ENCODE measurements at places on chromosomes 1 and 21.
A peak's percentile ranks its signal among the peaks of the same experiment; 100 is the strongest.

- peak; percentile 42 for DNase-seq
These were observed 558 bp downstream of the PFKL start for GRCh38 chr21:44300262-44300959.

DNA sequence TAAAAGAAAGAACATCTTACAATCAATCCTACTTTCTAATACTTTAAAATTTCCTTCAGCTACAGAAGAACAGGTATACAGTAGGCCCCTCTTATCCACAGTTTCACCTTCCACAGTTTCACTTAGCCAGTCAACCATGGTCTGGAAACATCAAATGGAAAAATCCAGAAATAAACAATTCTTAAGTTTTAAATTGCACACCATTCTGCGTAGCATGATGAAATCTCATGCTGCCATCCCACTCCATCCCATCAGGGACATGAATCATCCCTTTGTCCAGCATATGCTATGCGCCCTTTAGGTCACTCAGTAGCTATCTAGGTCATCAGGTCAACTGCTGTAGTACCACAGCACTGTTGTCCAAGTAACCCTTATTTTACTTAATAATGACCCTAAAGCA lies 67.7 kb downstream of the HSF2BP start:
- DNase-seq: no peak

DNA sequence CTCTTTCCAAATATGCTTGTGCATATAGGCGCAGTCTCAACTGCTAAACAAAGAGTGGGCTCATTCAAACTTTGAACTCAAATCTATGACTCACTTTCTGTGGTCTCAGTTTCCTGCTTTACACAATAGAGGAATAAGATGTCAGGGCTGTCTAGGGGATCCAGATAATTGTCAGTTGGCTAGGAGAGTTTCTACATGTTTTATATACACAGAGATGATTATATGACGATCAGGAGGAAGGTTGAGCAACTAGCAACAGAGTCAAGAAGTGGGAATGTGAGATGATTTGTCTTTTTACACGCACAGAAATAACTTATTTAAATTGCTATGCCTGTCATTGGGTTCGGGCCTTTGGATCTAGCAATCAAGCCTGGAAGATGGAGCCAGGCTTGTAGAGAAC lies 299.4 kb upstream of the LYPLAL1 start:
- no peak for DNase-seq

- no peak for DNase-seq
These were observed 2.2 kb upstream of the CRABP2 start for GRCh38 chr1:156707417-156708217.

DNA sequence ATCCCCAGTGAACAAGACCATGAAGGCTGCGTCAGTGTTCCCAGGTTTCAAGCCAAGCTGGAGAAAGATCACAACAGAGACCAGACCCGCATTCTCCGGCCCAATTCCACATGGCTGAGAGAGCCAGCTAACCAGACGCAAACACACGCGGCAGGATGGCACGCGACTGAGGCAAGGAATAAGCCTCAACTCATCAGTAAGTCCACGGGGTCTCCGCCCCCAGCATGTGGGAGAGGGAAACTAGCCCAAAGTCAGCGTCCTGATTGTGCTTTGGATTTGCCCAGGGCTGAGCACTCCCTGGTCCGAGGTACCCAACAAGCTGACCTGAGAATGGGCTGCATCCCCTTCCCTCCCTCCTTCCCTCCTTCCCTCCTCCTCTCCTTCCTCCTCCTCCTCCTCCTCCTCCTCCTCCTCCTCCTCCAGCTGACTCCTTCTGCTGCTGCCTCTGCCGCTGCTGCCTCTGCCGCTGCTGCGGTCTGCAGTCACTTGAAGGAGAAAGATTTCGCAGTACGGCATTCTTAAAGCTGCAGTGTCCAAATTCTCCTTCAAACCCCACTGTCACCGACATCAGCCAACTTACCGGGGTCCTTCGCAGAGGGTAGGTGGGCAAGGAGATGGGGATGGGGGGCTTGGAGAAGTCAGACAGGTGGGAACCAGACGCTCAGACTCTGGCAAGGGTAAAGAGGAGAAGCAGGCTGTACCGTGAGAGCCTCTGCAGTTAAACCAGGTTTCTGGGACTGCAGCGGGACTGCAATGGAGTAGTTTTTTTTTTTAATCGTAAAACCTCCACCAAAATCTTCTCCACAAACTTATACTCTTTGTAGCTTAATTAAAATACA lies 33.0 kb upstream of the H6PD start:
- DNase-seq: no peak
